ENCODE measurements at places on chromosomes 5 and 9.

DNA sequence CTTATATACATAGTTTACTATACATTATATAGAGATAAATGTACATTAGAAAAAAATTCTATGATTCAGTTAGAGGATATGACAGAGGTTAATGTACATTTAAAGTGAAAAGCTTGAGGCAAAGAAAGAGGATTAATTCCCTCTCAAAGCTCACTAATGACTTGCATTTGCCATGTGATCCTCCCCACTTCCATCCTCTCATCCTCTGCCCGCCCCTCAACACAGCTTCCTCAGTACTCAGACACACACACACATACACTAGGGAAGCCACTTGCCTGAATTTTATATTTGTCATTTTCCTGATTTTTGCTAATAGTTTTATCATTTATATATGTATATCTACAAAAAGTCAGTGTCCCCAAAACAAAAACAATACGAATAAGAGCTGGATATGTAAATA, 764.5 kb downstream of the EFNA5 start:
- no peak for DNase-seq

DNA sequence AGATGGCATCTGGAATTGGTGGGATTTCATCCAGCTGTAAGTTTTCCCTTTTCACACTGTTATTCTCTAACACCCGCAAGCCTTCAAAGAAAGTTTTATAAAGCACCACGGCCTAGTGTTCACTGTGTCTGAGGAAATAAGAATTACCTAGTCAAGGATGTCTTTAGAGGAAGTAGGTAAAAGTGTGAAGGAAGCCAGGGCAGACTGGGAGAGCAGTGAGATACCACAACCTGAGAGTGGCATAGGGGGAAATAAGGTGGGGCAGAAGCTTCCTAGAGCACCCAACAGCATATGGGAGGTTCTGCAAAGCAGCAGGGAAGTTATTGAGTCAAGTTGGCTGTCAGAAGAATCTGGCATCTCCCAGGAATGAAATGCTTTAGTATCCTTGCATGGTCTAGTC, 241.2 kb downstream of the CETN3 start:
- DNase-seq, result no peak

GRCh38 chr5:98898743-98899142, 30.1 kb downstream of the CHD1 start:
- no peak for DNase-seq

DNA sequence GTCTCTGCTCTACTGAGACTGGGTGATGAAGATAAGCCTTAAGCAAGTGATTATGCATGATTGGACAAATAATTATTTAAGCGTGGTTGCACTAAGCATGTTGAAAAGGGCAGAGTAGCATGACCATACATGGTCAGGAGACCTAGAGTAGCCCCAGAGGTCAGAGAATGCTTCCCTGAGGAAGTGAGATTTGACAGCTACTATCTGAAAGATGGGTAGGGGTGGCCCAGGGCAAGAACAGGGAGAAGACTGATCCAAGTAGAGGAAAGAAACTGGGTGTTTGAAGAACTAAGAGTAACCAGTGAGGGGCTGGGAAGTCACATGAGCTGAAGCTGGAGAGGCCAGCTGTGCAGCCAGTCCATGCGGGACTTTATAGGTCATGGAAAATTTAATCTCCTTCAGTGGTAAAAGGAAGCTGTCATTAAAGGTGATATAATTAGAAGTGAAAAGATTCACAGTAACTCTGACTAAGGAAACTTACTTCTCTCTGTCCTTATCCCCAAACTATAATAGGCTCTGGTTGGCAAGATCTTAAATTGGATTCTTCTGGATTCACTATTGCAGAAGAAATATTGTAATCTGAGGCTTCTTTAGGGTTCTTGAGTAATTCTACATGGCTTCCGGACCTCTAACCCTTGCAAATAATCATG, 35.2 kb downstream of the YIPF5 start:
- DNase-seq, result no peak

- no peak for DNase-seq
These were observed 4.4 kb downstream of the CEP72 start for GRCh38 chr5:616484-617039.

DNA sequence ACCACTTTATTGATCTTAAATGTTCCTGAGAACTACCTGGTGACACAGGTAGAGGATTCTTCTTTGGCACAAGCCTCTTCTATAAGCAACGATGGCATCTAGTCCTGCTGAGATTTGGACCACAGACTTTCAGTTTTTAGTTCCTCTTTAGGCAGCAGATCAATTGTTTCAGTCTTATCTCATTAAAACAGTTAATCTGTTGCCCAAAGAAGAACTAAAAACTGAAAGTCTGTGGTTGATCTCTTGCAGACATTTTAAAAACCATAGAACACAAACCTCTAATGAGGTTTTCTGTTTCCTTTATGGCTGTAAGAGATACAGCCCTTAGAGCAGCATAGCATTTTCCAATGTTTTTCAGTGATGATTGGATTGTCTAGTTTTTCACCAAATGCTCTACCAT, 480.9 kb downstream of the MTRR start:
- no peak for DNase-seq

- DNase-seq, result no peak
These were observed 24.8 kb downstream of the RANBP3L start for GRCh38 chr5:36276864-36277263.

- DNase-seq, result no peak
These were observed 199.3 kb downstream of the C9orf152 start for GRCh38 chr9:110008663-110009062.

DNA sequence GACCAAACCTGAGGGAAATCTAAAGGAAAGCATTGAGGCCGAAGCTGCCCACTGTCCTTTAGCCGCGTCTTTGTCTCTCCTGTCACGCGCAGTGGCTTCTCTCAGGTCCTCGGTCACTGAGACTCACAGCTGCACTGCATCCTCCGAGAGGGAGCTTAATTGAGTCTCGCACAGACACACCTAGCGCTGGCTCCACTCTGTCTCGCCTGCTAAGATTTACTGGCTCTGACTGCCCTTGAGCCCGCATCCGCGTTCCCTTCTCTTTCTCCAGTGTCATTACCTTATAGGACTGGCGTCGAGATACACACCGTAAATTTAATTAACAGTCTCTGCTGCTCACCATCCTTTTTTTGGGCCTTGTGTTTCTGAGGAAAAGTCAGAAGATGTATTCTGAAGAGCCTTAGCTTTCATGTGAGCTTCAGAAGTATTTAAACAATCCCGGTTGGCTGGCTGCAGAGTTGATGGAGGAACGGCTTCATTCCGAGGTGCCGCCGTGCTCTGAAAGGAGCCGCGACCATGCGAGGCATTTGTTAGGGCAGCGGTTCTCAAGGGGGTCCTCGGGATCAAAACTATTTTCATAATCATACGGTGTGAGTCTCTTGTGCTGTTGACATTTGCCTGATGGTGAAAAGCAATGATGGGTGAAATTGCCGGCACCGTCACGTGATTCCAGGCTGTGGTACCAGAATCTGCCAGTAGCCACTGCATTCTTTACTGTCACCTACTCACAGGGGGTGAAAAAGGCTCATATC, 58.3 kb downstream of the GPR107 start:
- no peak for DNase-seq

DNA sequence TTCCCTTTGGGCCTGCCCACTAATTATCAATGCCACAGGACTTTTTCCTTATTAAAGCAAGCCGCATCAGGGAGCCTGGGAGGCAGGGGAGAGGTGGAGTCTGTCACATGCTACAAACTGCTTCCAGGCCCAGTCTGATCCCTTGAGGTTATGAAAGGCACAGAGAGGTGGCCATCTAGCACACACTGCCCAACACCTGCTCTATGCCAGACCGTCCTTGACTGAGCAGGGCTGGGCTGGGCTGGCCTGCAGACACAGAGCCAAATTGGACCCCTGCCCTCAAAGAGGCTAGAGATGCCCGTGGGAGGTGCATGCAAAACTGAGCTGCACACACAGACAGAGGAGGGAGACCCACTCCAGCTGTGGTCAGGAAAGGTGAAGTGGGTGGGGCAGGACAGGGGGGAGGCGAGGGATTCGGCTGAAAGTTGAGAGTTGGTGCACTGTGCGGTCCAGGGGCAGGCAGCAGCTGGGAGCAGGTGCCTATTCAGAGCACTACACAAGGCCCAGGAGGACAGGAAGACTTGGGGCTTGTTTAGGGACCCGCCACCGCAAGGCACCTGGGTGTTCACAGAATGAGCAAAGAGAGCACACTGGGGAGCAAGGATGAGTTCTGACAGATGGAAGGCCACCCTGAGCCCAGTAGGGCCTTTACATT, 36.4 kb upstream of the TCF7 start:
- no peak for DNase-seq

DNA sequence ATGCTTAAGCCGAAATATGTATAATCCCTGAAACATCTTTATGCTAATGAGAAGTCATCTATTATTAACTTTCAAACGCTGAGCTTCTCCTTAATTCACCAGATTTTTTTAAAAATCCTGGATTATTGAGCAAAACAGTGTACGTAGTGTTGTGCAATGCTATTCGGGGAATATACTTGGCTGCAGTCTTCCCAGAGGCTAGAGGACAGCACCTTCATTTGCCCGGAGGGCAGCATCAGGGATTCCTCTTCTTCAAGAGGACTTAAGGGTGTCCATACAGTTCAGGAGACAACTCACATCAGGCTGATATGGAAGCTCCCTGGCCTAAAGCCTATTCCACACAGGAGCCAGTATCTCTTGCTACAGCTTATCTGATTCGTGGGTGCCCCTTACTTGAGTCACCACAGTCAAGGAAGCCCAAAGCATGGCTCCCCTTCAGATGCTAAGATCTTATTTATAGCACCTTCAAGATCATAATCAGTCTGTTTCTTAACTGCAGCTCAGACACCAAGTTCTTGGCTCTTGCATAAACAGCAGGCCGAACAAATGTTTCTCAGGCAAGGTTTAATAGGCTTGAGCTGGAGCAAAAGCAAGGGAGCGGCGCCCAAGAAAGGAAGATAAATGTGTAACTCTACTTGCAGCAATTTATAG, 29.4 kb downstream of the NUTM2F start:
- DNase-seq, result no peak

GRCh38 chr9:4935001-4935672, 49.9 kb upstream of the JAK2 start:
- DNase-seq, result no peak

DNA sequence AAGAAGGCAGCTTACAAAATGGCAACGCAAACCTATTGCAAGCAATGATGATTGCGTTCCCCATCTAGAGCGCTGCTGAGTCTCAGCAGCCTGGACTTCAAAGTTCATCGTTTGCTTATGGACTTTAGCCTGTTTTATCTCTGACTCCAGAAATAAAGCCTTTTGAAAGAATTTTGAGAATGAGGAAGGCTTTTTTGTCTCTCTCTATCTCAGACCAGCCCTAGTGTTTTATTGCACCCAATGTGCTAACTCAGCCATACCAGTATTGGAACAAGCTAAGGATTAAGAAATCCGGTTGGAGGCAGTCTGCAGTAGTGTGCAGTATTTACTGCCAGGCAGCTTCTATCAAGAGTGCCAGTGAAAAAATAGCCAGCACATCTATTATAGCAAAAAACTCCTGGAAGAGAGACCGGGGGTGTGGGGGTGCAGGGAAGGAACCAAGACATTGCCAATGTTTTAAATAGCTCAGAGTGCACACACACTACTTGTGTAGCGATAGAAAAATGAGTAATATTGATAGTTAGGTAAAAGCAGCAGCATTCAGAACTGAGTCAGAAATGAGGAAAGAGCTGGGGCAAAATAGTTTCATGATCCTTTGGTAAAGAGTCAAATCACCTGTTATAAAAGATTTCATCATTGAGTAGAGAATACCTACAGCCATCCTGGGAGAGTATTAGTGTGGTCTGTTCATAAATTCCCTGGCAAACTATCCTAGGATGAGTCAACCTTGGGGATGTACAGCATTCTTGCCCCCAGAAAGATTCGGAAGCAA, 219.0 kb downstream of the ZNF608 start:
- no peak for DNase-seq

DNA sequence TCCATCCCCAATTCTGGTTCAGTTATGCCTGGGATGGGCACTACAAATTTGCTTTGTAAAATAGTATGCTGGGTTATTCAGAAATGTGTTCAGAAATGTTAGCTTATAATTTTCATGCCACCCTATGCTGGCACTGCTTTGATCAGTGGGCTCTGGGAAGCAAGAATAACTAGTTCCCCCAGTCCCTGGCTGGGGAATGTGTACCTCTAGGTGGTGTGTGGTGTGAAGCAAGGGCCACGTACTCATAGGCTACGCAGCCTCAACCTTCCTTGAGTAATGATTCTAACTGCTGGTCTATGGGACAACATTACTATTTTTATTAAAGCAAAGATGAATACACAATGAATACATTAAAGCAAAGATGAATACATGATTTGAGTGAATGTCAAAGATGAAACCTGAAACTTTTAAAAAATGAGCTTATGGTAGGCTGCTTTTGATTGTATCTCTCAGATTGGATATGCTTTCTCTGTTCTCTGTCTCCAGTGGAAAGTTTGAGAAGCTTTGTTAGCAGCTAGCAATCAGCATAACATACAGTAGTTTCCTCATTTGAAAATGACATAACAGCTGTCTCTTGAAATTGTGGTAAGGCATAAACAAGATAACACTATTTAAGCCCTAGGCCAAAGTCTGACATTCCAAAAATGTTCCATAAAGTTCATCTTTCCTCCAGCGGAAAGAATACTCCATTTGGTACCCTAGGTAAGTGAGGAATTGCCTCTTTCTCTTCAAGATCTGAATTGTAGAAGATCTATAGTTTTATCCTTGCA, 174.7 kb upstream of the NFIB start:
- DNase-seq, result no peak

- DNase-seq, result no peak
These were observed 16.2 kb downstream of the SFXN1 start for GRCh38 chr5:175494264-175495183.

- no peak for DNase-seq
These were observed 29.3 kb upstream of the ANKH start for GRCh38 chr5:14900693-14901461.

DNA sequence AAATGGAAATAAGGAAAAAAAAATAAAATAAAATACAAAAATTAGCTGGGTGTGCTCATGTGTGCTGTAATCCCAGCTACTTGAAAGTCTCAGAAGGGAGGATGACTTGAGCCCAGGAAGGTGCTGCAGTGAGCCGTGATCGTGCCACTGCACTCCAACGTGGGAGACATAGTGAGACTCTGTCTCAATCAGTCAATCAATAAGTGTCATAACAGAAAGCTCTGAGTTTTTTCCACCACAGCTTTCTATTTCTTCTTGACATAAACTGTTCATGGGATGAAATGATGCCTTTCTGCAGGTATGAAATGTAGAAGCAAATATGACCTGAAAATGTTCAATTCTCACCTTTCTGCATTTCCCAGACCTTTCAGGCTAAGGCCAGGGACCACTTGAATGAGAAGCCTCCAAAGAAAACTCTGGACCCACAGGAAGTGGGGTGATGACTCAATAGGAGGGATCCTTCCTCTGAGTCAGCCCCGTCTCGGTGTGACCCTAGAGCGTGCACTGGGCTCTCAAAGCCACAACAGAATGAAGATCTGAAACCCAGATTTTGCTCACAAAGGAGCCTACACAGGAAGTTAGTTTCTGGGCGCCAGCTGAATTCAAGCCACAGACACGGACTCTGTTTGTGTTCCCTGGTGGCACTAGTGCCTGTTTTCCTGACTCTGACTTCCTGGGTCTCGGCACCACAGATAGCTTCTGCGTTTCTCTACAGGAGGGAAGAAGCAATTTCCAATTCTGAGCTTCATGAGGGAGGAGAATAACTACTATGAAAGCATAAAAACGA, 62.0 kb downstream of the ANKH start:
- DNase-seq, result peak; percentile 44

Measured in stimulated activated CD8-positive, alpha-beta memory T cell treated with anti-CD3 and anti-CD28 coated beads, Interleukin-7, amount 100 ng/mL, for 1 hour (primary cell).